ENCODE measurements at places on chromosomes 13 and 19. TPM values are rescaled to one million over a fixed set of nuclear protein-coding genes. Genes with fewer than 3 reads are reported as not detected.

Gene SIGLEC10
- not detected for total RNA-seq

Gene FCAR
- total RNA-seq = not detected

Gene FFAR3
- 0.27 TPM for total RNA-seq

Gene ZNF497
- total RNA-seq = 6.9 TPM

Gene PEG3
- total RNA-seq = not detected

Gene NXNL1
- not detected for total RNA-seq

Gene ZNF134
- total RNA-seq = 40.5 TPM

Gene POLR1G
- 6.7 TPM for total RNA-seq

Gene SPIB
- not detected for total RNA-seq

Gene ZNF541
- total RNA-seq = 0.81 TPM

Gene CRB3
- total RNA-seq = 20.6 TPM

Gene ZNF564
- 23.6 TPM for total RNA-seq

Gene ZNF582
- total RNA-seq = 5.6 TPM
